Activated T-cell treated with anti-CD3 and anti-CD28 coated beads, Interleukin-2, amount 50 U/mL, for 72 hours (primary cell): ENCODE measurements at places on chromosomes 5 and 9.

- peaks cover 5% of the 10 kb centered on the region for H3K36me3 ChIP-seq
- peak overlapping the region; percentile 71 for H3K4me3 ChIP-seq
- H3K27me3 ChIP-seq = no peaks in the 10 kb centered on the region
- peak overlapping the region; percentile 70 for H3K27ac ChIP-seq
- peaks cover 80% of the 10 kb centered on the region for H3K4me1 ChIP-seq
- no peak for DNase-seq
Measured at GRCh38 chr5:172003746-172004145, 2.7 kb downstream of the FBXW11 start.

DNA sequence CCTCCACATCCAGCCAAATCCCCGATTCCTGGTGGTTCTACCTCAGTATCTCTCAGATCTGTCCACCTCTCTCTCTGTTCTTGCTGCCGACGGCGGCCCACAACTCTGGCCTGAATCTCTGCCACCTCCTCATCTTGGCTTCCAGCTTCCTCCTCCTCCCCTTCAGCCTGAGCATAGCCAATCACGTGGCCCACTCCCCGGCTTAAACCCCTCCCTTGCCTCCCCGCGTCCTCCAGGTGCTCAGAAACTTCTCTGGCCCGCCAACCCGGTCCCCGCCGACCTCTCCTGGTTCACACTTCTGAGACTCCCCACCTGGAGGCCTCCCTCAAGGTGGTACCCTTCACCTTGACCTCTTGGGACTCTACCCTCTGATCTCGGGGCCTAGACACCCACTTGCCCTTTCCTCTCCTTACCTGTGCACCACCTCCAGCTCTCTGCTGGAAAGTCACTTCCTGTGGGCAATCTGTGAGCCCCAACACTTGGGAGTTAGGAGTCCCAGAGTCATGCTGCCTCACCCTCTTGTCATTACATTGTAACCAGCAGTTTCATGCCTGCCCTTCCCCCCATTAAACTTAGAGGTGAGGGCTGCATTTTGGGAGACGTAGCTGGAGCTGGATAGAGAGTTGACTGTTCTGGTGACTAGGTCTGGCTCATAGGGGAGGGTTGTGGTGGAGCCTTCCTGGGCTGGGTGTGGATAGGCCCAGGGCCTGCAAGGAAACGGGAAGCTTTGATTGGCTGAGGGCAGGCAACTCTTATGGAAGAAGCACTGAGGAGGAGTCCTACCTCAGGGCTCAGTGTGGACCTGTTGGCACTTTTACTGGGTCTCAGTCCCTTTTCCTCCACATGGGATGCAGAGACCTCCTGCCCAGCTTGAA is 4.5 kb upstream of the SET start:
- H3K4me1 ChIP-seq = peaks cover 52% of the 10 kb centered on the region
- peak overlapping the region; percentile 62 for H3K27ac ChIP-seq
- peak overlapping the region; percentile 97 for H3K4me3 ChIP-seq
- peak; percentile 88 for DNase-seq
- peaks cover 5% of the 10 kb centered on the region for H3K36me3 ChIP-seq

DNA sequence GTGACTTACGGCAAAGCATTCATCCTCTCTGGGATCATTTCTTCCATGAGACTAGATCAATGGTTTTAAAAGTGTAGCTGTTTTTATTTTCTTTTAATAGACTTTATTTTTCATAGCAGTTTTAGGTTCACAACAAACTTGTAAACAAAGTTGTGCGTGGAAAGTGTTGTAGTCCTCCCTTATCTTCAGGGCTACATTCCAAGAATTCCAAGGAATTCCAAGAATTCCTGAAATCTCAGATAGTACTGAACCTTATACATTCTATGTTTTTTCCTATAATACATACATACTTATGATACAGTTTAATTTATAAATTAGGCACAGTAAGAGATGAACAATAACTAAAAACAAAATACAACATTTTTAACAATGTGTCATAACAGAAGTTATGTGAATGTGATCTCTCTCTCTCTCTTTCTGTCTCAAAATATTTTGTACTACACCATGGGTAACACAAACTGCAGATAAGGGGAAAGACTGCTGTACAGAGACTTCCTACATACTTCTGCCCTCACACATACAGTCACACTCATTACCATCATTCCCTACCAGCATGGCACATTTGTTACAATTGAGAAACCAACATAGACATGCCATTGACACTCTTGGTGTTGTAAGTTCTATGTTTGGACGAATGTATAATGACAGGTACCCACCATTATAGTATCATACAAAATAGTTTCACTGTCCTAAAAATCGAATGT is 1933.2 kb upstream of the WWC1 start:
- H3K27me3 ChIP-seq = no peaks in the 10 kb centered on the region
- H3K4me1 ChIP-seq = no peaks in the 10 kb centered on the region
- no peaks in the 10 kb centered on the region for H3K36me3 ChIP-seq
- DNase-seq = no peak
- no peak overlapping the region for H3K4me3 ChIP-seq

- H3K36me3 ChIP-seq = no peaks in the 10 kb centered on the region
- peak; percentile 44 for DNase-seq
- H3K27me3 ChIP-seq = peaks cover 60% of the 10 kb centered on the region
- no peak overlapping the region for H3K27ac ChIP-seq
- peak overlapping the region; percentile 78 for H3K4me3 ChIP-seq
Measured at GRCh38 chr5:69493396-69494133, 975 bp downstream of the OCLN start.

GRCh38 chr5:129474544-129474943 is 14.4 kb downstream of the ADAMTS19 start:
- H3K4me1 ChIP-seq = no peaks in the 10 kb centered on the region
- H3K36me3 ChIP-seq = no peaks in the 10 kb centered on the region
- no peak overlapping the region for H3K4me3 ChIP-seq
- no peak for DNase-seq

- no peak overlapping the region for H3K27ac ChIP-seq
- H3K4me1 ChIP-seq = no peaks in the 10 kb centered on the region
- peaks cover 7% of the 10 kb centered on the region for H3K36me3 ChIP-seq
- peaks cover 40% of the 10 kb centered on the region for H3K27me3 ChIP-seq
- H3K4me3 ChIP-seq = no peak overlapping the region
Measured at GRCh38 chr5:135162661-135163265, 128.7 kb upstream of the PITX1 start.

DNA sequence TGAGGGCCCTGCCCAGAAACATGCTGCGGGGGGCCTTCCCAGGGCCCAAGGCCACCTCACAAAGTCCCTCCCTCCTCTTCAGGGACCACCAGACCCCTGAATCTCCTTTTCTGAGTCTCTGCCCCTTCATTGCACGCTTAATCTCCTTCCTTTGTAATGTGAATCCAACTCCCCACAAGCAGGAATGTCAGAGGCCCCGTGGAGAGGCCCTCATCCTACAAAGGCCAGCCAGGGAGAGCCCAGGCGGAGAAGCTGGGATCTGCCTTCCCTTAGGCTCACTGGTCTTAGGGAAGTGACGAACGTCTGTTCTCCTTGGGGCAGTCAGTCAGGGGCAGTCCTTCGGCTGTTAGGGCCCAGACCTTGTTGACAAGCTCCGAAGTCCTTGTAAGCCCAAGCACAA is 2.3 kb downstream of the SMIM33 start:
- peaks cover 5% of the 10 kb centered on the region for H3K36me3 ChIP-seq
- H3K27me3 ChIP-seq = no peaks in the 10 kb centered on the region

- no peak for DNase-seq
- no peaks in the 10 kb centered on the region for H3K4me1 ChIP-seq
- no peaks in the 10 kb centered on the region for H3K27me3 ChIP-seq
- no peak overlapping the region for H3K4me3 ChIP-seq
- no peak overlapping the region for H3K27ac ChIP-seq
Measured at GRCh38 chr5:92749943-92750342, 831.1 kb downstream of the NR2F1-AS1 start.

GRCh38 chr5:76762484-76762883 is 46.6 kb downstream of the F2R start:
- peaks cover 5% of the 10 kb centered on the region for H3K4me1 ChIP-seq
- H3K4me3 ChIP-seq = no peak overlapping the region
- H3K36me3 ChIP-seq = peaks cover 3% of the 10 kb centered on the region
- DNase-seq = no peak
- no peaks in the 10 kb centered on the region for H3K27me3 ChIP-seq

GRCh38 chr5:43033841-43034590 is 6.1 kb downstream of the ANXA2R start:
- H3K27me3 ChIP-seq = no peaks in the 10 kb centered on the region
- H3K27ac ChIP-seq = peak overlapping the region; percentile 15
- peaks cover 67% of the 10 kb centered on the region for H3K4me1 ChIP-seq
